Mesothelial cell of epicardium (in vitro differentiated cells): ENCODE measurements at places on chromosomes 3 and 15. TPM values are rescaled to one million over a fixed set of nuclear protein-coding genes. Genes with fewer than 3 reads are reported as not detected.

GRCh38 chr3:122890077-122890719 is 95.3 kb downstream of the SLC49A4 start:
- peak overlapping the region; percentile 19 for H3K27ac ChIP-seq
- no peak for DNase-seq
- H3K36me3 ChIP-seq, result no peaks in the 10 kb centered on the region
- H3K4me3 ChIP-seq, result no peak overlapping the region
- H3K4me1 ChIP-seq, result peaks cover 14% of the 10 kb centered on the region

GRCh38 chr3:156635973-156636372 is 38.4 kb upstream of the TIPARP start:
- DNase-seq, result no peak
- H3K27me3 ChIP-seq, result no peaks in the 10 kb centered on the region
- no peak overlapping the region for H3K27ac ChIP-seq
- peaks cover 13% of the 10 kb centered on the region for H3K4me1 ChIP-seq
- H3K36me3 ChIP-seq, result no peaks in the 10 kb centered on the region

DNA sequence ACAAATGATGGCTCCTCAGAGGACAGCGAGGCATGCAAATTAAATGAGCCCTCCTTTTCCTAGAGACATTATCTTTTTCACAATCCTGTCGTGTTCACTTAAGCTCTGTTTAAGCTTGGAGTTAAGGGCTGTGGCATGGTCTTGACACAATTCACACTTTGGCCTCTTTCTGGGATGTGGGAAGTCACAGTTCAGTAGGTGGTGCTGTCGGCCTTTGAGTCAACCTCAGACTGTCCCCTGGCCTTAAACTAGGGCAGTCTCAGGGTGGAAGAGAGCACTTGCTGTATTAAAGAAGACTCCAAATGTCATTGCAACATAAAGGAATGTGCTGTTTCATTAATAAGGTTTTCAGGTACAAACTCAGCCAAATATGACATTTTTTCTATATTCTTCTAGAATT is 351.0 kb downstream of the MCTP2 start:
- no peak for DNase-seq
- peaks cover 13% of the 10 kb centered on the region for H3K4me1 ChIP-seq
- no peak overlapping the region for H3K4me3 ChIP-seq
- H3K36me3 ChIP-seq, result no peaks in the 10 kb centered on the region
- H3K27me3 ChIP-seq, result no peaks in the 10 kb centered on the region

- DNase-seq, result no peak
- H3K36me3 ChIP-seq, result no peaks in the 10 kb centered on the region
- H3K4me1 ChIP-seq, result no peaks in the 10 kb centered on the region
- H3K4me3 ChIP-seq, result no peak overlapping the region
- H3K27ac ChIP-seq, result no peak overlapping the region
Measured at GRCh38 chr15:92243227-92243626, 150.5 kb upstream of the ST8SIA2 start.

The CRYGS gene
- 4.0 to 4.5 TPM (median 4.4 TPM) in 3 replicates for total RNA-seq
